ENCODE measurements at places on chromosomes 7 and 10. TPM values are rescaled to one million over a fixed set of nuclear protein-coding genes. Genes with fewer than 3 reads are reported as not detected.

DNA sequence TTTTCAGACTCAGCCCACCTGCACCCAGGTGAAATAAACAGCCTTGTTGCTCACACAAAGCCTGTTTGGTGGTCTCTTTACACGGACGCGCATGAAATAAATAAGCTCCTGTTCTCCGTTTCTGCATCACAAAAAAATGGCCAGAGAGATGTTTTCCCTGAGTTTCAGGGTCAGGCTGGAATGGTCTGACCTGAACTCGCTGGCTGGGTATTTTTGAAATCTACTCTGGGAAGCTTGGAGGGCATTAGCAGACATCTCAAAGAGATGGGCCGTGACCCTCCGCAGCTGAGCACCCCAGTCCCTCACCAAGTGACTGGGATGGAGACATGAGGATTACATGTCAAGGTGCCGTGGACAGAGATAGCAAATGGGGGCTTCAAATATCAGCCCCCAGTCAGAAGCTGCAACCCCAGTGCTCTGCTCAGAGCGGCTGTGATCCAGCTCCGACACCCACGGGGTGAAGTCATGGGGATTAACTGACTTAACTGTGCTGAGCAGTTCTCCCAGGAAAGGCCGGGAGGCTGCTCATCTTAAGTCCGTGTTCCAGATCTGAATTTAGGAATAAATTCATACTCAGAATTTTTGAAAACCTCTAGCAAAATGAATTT lies 22.3 kb downstream of the CALML5 start:
- H3K4me1 ChIP-seq: no peaks in the 10 kb centered on the region
- H3K4me3 ChIP-seq: no peak overlapping the region
- H3K27me3 ChIP-seq: no peaks in the 10 kb centered on the region
- no peaks in the 10 kb centered on the region for H3K36me3 ChIP-seq
- no peak overlapping the region for H3K27ac ChIP-seq

DNA sequence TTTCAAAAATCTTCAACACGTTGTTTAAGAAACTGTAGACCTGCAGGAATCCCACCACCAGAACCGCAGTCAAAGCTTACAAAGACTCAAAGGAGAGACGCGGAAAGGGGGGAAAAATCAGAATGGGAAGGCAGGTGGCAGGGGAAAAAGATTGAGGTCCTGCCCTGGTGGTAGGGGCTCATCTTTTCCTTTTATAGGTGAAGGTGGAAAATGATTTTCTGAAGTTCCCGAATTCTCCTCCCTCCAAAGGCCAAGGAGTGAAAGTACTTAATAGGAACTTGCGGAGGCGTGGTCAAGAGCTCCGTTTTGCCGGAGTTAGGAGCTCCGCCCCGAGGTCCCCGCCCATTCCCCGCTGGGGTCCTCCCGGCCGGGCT lies 724 bp downstream of the BBIP1 start:
- peaks cover 30% of the 10 kb centered on the region for H3K4me1 ChIP-seq
- peak overlapping the region; percentile 100 for H3K27ac ChIP-seq
- no peaks in the 10 kb centered on the region for H3K27me3 ChIP-seq
- peak; percentile 98 for DNase-seq
- no peaks in the 10 kb centered on the region for H3K36me3 ChIP-seq
- peak overlapping the region; percentile 51 for H3K4me3 ChIP-seq

- H3K4me3 ChIP-seq: no peak overlapping the region
- no peak overlapping the region for H3K27ac ChIP-seq
- H3K36me3 ChIP-seq: no peaks in the 10 kb centered on the region
- no peak for DNase-seq
- no peaks in the 10 kb centered on the region for H3K4me1 ChIP-seq
These were observed 47.2 kb downstream of the DNAJC12 start for GRCh38 chr10:67790534-67791408.

- H3K27ac ChIP-seq: no peak overlapping the region
- no peak overlapping the region for H3K4me3 ChIP-seq
- no peaks in the 10 kb centered on the region for H3K27me3 ChIP-seq
- no peak for DNase-seq
- H3K4me1 ChIP-seq: no peaks in the 10 kb centered on the region
These were observed 93.1 kb downstream of the CDK14 start for GRCh38 chr7:90689260-90689659.

DNA sequence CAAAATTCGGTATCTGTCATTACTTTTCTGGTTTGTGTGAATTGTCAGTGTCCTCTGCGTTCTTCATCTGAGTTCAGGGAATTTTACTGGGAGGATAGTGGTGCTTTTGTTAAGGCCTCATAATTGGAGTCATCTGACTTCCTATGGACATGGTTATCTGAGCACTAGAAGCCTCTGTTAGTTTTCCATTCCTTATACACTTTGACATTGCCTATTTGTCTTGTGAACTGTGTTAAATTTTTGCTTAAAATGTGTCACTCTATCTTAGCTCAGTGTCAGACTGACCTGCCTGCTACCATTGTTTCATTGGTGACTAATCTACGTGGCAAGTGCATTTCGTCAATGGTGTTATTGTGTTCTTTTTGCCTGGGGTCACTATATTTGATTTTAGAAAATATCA lies 253.3 kb downstream of the SEMA3A start:
- no peaks in the 10 kb centered on the region for H3K27me3 ChIP-seq
- no peaks in the 10 kb centered on the region for H3K36me3 ChIP-seq
- no peak overlapping the region for H3K4me3 ChIP-seq
- peaks cover 2% of the 10 kb centered on the region for H3K4me1 ChIP-seq
- DNase-seq: no peak
- no peak overlapping the region for H3K27ac ChIP-seq

GRCh38 chr10:105586451-105587098 lies 945.5 kb downstream of the SORCS3 start:
- H3K36me3 ChIP-seq: no peaks in the 10 kb centered on the region
- H3K4me1 ChIP-seq: no peaks in the 10 kb centered on the region
- no peak overlapping the region for H3K4me3 ChIP-seq
- no peak for DNase-seq
- no peaks in the 10 kb centered on the region for H3K27me3 ChIP-seq
- H3K27ac ChIP-seq: no peak overlapping the region

DNA sequence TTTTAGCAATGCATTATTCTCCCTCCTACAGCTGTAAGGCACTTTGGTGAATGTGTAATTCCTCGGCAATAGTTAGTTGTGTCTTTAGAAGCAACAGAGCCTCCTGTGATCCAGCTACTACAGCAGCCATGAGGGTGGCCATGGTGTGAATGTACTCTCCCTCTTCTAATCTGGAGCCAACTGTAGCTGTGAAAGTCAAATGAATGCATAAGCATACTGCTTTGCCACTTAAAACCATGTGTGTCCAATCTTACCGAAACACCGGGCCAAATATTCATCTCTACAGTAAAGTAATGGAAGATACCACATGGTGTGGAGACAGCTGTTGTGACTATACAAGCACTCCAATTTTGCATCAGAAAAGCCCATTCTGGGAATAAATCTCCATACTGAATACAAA lies 195.0 kb downstream of the DNAJC1 start:
- no peaks in the 10 kb centered on the region for H3K4me1 ChIP-seq
- no peak overlapping the region for H3K4me3 ChIP-seq
- no peak overlapping the region for H3K27ac ChIP-seq
- H3K36me3 ChIP-seq: no peaks in the 10 kb centered on the region
- DNase-seq: no peak

Gene RGS10
- 23.3 TPM for total RNA-seq

- no peak for DNase-seq
- H3K4me3 ChIP-seq: no peak overlapping the region
- H3K4me1 ChIP-seq: peaks cover 8% of the 10 kb centered on the region
- H3K36me3 ChIP-seq: no peaks in the 10 kb centered on the region
These were observed 40.3 kb upstream of the ANK3 start for GRCh38 chr10:60430017-60430416.

- H3K27ac ChIP-seq: no peak overlapping the region
- no peak overlapping the region for H3K4me3 ChIP-seq
- no peaks in the 10 kb centered on the region for H3K36me3 ChIP-seq
- no peak for DNase-seq
- H3K4me1 ChIP-seq: no peaks in the 10 kb centered on the region
- no peaks in the 10 kb centered on the region for H3K27me3 ChIP-seq
These were observed 6.9 kb downstream of the WEE2 start for GRCh38 chr7:141715018-141715417.

GRCh38 chr10:29555091-29555745 lies 79.6 kb downstream of the SVIL start:
- H3K36me3 ChIP-seq: peaks cover 3% of the 10 kb centered on the region
- H3K4me1 ChIP-seq: no peaks in the 10 kb centered on the region
- H3K27me3 ChIP-seq: no peaks in the 10 kb centered on the region

DNA sequence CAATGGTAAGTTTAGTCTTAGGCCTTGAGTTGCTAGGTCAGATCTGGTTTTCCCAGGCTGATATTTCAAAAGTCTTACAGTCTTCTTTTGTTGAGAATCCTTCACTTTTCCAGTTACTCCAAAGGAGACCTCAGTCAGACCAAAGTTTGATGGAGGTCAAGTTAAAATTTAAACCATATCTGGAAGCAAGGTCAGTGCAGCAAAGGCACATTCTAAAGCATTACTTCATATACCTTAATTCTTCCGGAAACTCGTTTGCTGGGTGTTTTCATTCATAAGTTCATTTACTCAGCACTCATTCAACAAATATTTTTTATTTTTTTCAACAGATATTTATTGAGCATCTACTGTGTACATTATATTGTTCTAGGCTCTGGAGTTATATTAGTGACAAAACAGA lies 403.0 kb upstream of the LRGUK start:
- DNase-seq: no peak
- no peaks in the 10 kb centered on the region for H3K4me1 ChIP-seq
- H3K4me3 ChIP-seq: no peak overlapping the region
- no peak overlapping the region for H3K27ac ChIP-seq

Gene CACNB2
- total RNA-seq: 5.7 TPM

DNA sequence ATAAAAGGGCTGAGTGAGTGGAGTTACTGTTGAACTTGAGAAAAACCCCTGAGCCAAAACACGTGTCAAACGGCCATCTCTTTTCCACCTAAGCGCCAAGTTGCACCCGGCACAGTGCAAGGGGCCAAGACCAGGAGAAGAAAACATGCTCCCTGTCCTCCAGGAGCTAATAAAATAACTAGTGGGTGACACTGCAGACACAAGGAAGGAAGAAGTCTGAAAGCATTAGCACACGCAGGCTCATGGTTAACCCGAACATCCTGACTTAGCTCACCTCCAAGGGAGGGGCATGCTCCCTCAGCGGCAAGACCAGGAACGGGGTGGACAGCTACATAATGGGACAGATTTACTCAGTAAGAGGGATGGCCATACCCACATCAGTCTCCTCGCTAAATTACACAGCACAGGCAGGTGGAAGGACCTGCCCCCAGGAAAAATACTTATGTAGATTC lies 65.0 kb downstream of the PIP4K2A start:
- no peak for DNase-seq
- peaks cover 86% of the 10 kb centered on the region for H3K4me1 ChIP-seq
- no peaks in the 10 kb centered on the region for H3K27me3 ChIP-seq
- H3K36me3 ChIP-seq: no peaks in the 10 kb centered on the region
- no peak overlapping the region for H3K4me3 ChIP-seq

GRCh38 chr10:89684604-89685003 lies 16.8 kb upstream of the KIF20B start:
- H3K4me1 ChIP-seq: no peaks in the 10 kb centered on the region
- no peak for DNase-seq
- H3K27ac ChIP-seq: no peak overlapping the region
- no peak overlapping the region for H3K4me3 ChIP-seq

Gene GPR15LG
- not detected for total RNA-seq

GRCh38 chr10:96626795-96627194 lies 40.0 kb upstream of the TM9SF3 start:
- H3K36me3 ChIP-seq: peaks cover 80% of the 10 kb centered on the region
- H3K27me3 ChIP-seq: no peaks in the 10 kb centered on the region
- H3K4me1 ChIP-seq: no peaks in the 10 kb centered on the region
- H3K27ac ChIP-seq: no peak overlapping the region

DNA sequence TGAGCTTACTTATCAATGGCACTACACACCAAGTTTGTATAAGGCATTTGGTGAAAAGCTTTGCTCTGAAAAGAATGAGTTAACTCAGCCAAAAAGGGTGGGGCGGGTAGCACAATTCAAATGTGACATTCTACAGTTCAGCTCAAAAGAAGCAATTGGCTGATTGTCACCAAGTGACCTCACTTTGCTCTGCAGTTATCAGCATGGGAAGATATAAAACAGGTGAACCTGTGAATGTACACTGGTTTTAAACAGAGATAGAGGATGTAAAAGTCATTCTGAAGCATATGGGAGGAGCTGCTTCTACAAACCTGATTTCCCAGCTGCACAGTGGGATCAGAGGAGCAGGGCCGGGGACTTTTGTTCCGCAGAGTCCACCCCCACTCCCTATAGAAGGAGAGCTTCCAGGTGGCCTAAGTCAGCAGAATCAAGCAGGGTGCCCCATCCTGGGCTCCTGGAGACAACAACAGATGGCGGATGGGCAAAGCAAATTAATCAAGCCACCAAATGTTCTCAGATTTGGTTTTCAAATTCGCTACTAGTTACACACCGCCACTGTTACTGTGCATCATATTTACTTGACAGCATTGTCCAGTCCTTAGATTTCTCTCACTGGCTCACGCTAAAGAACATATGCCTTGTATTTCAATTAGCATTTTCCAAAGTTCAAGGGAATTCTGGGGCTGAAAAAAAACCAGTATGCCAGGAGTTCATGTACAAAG lies 27.5 kb upstream of the NPVF start:
- H3K27me3 ChIP-seq: peaks cover 4% of the 10 kb centered on the region
- no peaks in the 10 kb centered on the region for H3K36me3 ChIP-seq

- no peaks in the 10 kb centered on the region for H3K36me3 ChIP-seq
- DNase-seq: no peak
- H3K4me1 ChIP-seq: no peaks in the 10 kb centered on the region
- H3K4me3 ChIP-seq: no peak overlapping the region
- H3K27ac ChIP-seq: no peak overlapping the region
These were observed 45.0 kb upstream of the CACUL1 start for GRCh38 chr10:118799777-118800176.

Gene ZKSCAN5
- 6.7 TPM for total RNA-seq

DNA sequence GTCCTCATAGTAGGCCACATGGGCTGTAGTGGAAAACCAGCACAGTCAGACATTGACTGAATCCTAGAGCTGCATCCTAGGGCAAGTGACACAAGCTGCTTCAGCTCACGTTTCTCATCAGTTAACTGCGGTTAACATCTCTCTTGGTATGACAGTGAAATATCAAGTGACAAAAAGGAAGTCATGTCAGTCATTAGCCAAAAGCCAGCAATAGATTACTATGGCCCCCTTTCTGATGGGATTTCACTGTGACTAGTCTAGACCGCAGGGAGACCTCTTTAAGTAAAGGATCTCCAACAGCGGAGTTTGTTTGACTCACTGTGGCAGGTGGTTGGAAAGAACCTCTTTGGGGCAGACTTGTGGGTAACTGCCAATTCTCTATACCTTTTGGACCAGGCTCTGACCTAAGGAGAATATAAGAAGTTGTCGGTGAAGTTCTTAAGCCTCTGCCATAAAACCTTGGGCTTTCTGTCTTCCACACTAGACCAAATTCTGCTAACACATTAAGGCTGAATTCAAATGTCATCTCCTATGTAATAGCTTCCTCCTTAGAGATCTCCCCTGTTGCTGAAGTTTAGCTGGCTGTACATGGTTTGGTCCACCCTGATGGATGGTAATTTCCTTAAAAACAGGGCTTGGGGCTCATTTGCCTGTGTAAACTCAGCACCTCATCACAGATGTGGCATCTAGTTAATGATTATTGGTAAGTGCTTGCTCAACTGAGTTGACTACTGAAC lies 115.3 kb downstream of the SGMS1 start:
- H3K4me1 ChIP-seq: no peaks in the 10 kb centered on the region
- H3K4me3 ChIP-seq: no peak overlapping the region

- H3K27me3 ChIP-seq: no peaks in the 10 kb centered on the region
- H3K4me3 ChIP-seq: no peak overlapping the region
- no peaks in the 10 kb centered on the region for H3K36me3 ChIP-seq
- DNase-seq: no peak
These were observed 17.3 kb downstream of the SLC16A12 start for GRCh38 chr10:89518108-89518507.

Gene TRIM73
- total RNA-seq: 2.8 TPM
